ENCODE measurements at places on chromosomes 13 and 19.
A peak's percentile ranks its signal among the peaks of the same experiment; 100 is the strongest.

DNA sequence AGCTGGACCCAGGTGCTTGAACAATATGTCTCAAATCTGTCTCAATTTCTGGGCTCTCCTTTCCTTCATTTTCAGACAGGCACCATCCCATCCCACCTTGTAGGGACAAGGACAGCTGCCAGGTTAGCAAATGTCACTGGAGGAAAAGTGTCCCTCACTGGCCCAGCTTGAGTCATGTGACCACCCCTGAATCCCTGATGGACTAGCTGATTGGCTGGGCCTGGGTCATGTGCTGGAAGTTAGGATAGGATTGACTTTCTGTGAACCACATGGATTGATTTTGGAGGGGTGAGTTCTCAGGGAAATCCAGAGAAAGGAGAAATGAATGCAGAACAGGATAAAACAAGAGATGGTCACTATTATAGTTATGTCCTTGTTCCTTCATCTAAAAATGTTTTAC, 28.2 kb upstream of the FXYD3 start:
- DNase-seq: no peak

GRCh38 chr13:99991828-99992775, 10.5 kb downstream of the ZIC2 start:
- DNase-seq: no peak

DNA sequence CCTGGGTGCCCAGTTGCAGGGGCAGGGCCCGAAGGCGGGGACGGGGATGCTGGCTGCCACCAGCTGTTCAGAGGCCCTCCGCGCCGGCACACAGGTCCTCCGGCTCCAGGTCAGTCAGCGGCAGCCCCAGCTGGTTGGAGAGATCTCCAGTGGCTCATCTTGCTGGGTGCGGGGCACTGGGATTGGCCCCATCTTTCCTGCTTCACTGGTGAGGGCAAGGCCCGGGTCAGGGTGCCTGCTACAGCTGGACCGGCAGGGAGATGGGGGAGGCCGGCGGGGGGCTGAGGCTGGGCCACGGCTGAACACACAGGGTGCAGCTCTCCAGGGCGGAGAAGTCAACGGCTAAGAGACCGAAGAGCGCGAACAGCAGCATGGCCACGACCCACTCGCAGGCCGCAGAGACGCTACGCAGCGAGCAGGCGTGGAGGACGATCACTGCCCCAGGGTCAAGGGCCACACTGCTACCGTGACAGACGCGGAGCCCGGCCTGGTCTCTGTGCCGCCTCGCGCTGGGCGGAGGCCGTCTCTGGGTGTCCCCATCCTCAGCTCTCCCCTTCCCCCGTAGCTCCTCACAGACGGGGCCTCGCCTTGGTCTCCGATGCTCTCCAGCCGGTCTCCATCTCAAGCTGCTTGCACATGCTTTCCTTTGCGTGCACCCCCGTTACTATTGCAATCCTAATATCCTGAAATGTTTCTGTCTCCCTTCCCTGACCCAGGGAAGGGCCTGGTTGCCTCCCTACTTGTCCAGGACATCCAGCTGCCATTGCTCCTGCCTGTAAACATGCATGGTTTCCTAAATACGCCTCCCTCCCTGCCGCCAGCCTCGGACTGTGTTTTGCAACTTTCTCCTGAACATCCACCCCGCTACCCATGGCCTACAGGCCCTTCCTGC, 12.3 kb downstream of the TMEM150B start:
- no peak for DNase-seq

GRCh38 chr13:46679369-46680120, 117.4 kb downstream of the ESD start:
- DNase-seq: no peak

GRCh38 chr13:49248622-49249002, 887 bp downstream of the CDADC1 start:
- no peak for DNase-seq

GRCh38 chr13:23678795-23679194, 108.6 kb downstream of the TNFRSF19 start:
- no peak for DNase-seq

- DNase-seq: no peak
Observed at GRCh38 chr19:3033595-3034405, 4.7 kb upstream of the TLE2 start.

DNA sequence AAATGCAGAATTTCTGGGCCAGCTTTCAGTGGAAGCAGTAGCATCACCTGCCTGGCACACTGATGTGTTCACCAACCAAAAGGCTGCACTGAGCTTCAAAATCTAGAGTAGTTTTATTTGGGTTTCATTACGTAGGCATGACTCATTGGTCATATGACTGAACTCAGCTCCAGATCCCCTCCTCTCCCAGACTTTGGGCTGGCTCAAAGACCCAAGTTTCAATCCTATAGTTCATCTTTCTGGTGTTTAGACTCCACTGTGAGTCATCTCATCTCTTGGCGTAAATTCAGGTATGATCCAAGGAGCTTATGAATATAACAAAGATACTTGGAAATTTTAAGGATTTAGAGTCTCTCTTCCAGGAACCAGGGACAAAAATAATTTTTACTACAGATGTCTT, 17.7 kb downstream of the ZMYM5 start:
- no peak for DNase-seq

DNA sequence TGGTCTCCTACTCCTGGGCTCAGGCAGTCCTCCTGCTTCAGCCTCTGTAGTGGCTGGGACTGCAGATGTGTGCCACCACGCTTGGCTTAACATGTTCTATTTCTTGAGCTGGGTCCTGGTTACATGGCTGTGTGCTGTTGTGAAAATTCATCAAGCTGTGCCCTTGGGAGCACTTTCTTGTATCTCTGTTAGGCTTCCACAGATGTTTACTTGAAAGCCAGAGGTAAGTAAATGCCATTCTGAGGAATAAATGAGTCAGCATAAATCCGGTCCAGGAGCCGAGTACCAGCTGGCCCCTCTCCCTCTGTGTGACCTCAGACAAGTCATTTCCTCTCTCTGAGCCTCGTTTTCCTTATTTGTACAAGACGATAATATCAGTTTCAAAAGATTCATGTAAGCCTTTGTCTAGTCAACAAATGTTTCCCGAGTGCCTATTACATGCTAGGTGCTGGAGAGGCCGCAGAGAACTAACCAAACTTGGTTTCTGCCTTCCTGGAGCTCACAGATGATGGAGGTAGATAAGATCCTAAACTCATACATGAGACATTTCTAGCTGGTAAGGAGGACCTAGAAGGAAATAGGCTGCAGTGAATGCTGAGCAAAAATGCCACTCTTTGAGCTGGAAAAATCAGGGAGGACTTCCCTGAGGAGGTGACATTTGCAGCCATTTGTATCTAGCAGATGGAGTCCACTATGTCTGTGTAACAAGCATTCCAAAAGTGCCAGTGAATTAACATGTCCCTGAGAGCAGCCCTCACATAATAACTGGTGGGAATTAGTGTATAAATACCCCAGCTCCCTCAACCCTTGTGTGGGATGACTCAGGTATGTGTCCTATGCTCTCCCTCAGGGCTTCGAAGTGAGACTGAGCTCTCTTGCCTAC, 2.7 kb upstream of the RASAL3 start:
- DNase-seq: no peak

DNA sequence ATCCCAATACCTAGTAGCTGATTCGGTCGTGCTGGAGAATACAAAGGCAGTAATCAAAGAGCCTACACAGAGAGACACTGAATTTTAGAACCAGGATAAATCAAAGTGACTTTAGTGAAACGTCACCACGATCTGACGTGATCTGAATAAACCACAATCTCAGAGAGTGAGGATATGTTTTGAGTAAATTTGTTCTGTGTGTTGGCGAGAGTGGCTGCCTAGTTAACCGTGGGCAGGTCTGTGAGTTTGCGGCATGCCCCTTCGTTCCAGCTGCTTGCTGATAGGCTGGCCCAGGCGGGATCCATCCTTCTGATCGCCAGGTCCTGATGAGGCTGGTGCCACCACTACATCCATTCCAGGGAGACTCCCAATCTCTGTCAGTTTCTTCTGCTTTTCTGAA, 40.4 kb downstream of the LRCH1 start:
- peak; percentile 3 for DNase-seq

GRCh38 chr13:111316161-111316730, 4.2 kb upstream of the TEX29 start:
- no peak for DNase-seq

DNA sequence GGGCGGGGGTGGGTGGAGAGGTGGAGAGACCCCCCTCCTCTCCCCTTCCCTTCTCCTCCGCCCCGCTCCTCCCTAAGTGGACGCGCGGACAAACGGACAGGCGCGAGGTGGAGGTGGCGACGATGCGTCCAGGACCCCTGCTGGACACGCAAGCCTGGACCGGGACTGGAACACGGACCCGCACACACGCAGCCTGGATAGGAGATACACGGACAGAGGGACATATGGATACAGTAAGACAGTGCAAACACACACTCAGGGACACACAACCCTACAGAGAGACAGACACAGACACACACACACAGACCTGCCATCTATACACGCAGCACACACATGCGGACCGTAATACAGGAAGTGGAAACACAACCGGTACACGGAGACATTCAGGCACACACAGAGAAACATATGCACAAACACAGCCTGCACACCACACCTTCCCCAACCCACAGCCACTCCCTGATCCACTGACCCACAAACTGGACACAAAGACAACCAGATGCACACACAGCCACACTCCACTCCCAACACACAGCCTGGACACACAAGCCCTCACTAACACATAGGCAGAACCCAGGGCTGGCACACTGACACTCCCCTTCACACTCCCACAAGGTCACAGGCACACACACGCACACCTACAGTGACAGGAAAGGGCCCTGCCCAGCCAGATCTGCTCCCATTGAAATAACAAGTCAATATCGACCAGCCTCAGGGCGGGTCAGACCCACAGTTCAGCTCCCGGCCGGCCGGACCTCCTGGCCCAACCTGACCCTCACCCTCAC, 696 bp upstream of the ERFL start:
- no peak for DNase-seq

DNA sequence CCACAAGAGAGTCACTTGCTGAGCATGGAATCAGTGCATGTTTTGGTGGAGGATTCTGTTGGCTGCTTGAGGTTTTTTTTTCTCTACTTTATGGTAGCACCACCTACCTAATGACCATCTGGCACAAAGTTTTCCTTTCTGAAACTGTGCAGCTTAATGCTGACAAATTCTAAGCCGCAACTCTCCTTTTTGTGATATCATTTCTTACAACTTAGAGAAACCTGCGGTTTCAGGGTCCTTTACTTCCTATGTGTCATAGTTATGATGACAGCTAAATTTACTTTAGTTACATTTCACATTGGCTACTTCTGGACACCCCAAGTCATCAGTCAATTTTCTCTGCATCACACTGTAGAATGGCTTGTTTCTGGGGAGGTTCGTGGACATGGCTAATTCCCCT, 115.4 kb upstream of the TMTC4 start:
- no peak for DNase-seq

All from stimulated activated CD8-positive, alpha-beta memory T cell treated with anti-CD3 and anti-CD28 coated beads, Interleukin-4, amount 100 ng/mL, for 4 hours (primary cell).